Effector CD4-positive, alpha-beta T cell (primary cell): ENCODE measurements at places on chromosomes 12 and 14.

- DNase-seq, result no peak
Observed at GRCh38 chr12:105201299-105201698, 34.7 kb downstream of the APPL2 start.

- no peak for DNase-seq
Observed at GRCh38 chr14:71372411-71372838, 465.2 kb downstream of the PCNX1 start.

GRCh38 chr14:92135269-92135668, 13.5 kb downstream of the CPSF2 start:
- DNase-seq, result no peak

GRCh38 chr12:29858270-29858786, 74.6 kb upstream of the TMTC1 start:
- no peak for DNase-seq

- no peak for DNase-seq
Observed at GRCh38 chr12:13268581-13268980, 72.1 kb downstream of the EMP1 start.

DNA sequence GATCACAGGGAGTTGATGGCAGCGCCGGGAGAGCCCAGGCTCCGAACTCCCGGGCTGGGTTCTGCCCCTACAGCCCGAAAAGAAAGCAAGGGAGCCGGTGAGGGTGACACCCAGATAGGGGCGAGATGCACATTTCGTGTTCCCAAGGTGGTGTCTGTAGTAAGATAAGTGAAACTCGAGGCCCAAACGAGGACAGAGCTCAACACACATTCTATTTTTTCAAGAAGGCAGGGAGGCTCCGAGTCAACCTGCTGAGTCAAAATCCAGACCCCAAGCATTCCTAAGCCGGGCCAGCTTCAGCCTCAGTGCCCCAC, 24.2 kb upstream of the YY1 start:
- DNase-seq, result no peak

DNA sequence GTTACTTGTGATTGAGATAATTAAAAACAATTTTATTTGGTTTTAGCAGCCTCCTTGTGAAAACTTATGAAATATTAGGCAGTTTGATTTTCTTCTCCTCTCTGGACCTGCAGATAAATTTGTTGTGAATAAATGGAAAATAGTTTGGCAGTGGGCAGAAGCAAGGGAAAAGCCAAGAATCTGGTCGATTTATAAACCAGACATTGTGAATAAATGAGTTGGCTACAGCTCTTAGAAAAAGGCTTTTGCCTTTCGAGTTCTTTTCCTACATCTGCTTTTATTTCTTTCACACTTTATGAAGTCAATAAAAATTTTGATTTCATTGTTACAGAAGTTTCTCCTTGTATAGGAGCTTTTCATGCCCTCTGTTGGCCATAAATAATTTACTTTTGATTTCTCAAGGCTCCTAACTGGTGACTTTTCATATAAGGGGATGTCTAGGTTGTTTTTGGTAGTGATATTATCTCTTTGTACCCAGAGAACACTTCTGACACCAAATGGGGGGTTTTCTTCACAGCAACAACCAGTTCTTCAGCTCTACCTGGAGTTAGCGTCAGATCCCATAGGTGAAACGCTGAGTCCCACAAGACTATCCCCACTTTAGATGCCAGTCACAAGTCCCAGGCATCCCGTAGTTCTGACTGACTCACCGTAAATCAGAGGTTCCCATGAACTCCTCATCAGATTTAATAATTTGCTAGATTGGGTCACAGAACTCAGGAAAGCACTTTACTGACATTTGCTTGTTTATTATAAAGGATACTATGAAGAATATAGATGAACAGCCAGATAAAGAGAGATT, 136.5 kb upstream of the DNM1L start:
- DNase-seq, result no peak

DNA sequence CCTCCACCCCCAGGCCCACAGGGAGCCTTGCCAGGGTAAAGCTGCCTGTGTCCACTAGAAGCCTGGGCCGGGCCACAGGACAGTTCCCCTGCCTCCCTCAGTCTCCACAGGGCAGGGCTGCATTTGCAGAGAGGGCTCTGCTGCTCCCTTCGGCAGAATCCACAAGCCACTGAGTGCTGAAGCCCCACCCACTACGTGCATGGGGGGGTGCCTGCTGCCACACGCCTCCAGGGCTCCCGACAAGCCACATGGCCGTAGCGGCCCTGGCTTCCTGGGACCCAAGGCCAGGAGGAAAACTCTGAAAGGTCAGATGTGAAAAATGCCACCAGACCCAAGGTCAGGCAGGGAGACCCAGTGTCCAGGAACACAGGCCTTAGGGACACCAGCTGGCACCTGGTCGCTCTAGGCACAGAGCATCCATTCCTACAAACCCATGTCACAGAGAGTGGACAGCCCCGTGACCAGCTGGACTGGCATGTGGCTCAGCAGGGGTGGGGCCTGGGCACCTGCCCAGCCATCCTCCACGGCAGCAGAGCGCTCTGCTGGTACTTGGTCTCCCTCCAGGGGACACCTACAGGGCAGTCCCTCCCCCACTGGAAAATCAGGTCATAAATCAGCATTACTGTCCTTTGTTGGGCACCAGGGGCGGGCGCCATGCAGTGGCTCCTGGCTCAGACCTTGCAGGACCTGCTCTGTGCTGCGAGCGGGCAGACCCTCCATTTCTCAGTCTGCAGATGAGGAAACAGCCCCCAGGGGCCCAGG, 42.9 kb downstream of the CCDC85C start:
- no peak for DNase-seq

DNA sequence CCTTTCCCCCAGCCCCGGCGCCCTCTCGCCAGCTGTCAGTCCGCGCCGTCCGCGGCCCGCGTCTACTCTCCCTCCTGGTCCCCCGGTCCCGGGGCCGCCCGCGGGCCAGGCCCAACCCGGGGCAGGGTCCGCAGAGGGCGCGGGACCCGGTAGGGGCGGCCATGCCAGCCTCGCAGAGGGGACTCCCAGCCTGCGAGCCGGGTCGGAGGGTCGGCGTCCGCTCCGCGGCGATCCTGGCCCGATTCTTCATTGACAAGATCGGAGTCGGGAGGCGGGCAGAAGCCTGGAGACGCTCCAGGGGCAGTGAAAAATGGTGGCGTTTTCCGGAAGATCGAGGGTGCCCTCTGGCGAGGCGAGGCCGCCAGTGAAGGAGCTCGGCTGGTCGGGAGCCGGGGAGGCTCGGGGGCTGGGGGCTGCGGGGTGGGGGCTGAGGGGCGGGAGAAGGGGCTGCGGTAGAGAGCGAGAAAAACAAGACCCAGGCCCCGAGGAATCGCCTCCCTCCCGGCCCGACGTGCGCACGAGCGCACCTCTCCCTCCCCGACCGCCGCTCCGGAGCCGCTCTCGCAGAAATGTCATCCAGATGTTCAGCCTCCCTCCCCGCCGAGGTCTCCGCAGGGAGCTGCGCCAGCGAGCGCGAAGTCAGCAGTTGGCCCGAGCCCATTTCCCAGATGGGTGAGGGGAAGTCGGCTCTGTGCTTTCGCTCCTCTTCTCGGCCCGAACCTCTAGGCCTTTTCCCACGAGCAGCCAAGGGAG, 647 bp upstream of the TGFB3 start:
- peak; percentile 72 for DNase-seq

DNA sequence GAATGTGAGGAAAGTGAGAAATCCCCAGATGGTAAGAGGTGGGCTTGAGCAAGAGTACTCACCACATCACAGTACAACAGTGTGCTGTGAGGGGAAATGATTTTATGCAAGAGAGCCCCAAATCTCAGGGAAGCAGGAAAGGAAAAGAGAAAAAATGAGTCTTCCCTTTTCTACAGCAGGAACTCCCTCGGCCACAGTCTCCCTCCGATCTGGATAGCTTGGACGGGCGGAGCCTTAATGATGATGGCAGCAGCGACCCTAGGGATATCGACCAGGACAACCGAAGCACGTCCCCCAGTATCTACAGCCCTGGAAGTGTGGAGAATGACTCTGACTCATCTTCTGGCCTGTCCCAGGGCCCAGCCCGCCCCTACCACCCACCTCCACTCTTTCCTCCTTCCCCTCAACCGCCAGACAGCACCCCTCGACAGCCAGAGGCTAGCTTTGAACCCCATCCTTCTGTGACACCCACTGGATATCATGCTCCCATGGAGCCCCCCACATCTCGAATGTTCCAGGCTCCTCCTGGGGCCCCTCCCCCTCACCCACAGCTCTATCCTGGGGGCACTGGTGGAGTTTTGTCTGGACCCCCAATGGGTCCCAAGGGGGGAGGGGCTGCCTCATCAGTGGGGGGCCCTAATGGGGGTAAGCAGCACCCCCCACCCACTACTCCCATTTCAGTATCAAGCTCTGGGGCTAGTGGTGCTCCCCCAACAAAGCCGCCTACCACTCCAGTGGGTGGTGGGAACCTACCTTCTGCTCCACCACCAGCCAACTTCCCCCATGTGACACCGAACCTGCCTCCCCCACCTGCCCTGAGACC, 7.8 kb downstream of the ATN1 start:
- no peak for DNase-seq

DNA sequence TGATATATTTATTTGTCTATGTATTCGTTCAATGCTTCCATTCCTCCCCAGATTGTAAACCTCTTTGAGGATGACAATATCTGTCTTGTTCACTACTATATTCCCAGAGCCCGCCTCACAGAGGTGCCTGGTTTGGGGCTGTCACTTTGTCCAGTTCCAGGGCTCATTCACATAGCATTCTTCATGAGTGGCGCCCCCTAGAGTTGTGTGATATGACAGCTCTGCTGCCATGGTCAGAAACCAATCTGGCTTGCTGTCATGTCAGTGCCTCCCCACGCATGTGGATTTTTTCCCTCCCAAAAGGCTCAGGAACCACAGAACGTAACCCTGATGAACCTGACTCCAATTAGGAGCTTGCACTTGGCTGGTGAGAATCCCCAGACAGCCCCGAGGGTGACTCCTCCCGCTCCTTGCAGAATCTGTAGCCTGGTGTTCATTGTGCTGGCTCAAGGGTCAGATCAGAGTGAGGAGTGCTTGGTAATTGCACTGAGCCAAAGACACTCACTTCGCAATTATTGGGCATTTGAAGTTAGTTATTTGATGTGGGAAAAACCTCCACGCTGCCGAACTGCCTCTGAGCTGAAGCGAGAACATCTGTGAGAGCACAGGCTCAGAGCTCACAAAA, 145.5 kb downstream of the PTPN11 start:
- no peak for DNase-seq

DNA sequence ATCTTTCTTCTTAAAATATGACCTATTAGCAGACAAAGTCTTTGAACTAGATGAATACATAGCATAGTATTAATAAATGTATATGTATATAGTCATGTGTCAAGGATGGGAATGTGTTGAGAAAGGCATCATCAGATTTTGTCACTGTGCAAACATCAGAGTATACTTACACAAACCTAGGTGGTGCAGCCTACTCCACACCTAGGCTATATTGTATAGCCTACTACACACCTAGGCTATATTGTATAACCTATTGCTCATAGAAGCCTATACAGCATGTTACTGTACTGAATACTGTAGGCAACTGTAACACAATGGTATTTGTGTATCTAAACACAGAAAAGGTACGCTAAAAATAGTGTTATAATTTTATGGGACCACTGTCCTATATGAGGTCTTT, 47.6 kb downstream of the PTPN21 start:
- DNase-seq, result no peak

GRCh38 chr12:58067610-58068387, 126.4 kb downstream of the ATP23 start:
- DNase-seq, result no peak

DNA sequence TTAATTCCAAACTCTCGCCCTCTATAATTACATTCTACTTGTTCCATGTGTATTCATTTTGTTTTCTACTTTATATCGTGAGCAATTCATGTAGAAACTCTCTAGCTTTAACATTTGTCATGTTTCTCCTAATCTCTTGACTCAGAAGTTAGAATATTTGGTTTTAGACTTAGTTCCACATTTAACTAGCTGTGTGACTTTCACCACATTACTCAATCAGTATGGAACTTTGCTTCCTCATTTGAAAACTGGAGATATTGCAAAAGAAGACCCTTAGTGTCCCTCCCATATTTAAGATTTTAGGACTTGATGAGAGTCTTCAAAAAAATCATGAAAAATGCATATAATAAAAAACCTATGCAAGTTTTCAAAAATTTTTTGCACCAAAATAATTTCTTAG, 447.5 kb downstream of the GXYLT1 start:
- DNase-seq, result no peak

DNA sequence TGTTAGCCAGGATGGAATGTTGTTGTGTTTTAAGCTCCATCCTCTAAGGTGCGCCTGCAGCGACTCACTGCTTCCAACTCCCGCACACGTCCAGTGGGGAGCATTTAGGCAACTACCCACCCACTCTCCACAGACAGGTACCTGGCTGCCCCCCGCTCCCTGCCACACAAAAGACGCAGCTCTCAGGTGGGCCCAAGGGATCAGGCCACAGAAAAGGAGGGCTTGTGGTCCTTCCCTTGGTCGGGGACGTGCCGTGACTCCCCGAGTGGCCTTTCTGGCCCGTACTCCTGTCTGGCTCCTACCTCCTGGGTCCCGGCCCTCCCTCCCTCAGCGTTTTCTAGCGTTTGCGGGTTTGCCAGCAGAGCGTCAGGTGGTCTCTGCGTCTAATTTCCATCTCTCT, 16.2 kb downstream of the TEDC1 start:
- no peak for DNase-seq

GRCh38 chr14:70498191-70498590, 36.6 kb downstream of the ADAM20 start:
- DNase-seq, result no peak

- DNase-seq, result no peak
Observed at GRCh38 chr14:26835979-26836570, 238.2 kb upstream of the NOVA1 start.

- no peak for DNase-seq
Observed at GRCh38 chr14:56115334-56115870, 2.8 kb upstream of the PELI2 start.

- no peak for DNase-seq
Observed at GRCh38 chr14:65173973-65174693, 71.8 kb upstream of the MAX start.
